ENCODE measurements at places on chromosomes 7 and 10. TPM values are rescaled to one million over a fixed set of nuclear protein-coding genes. Genes with fewer than 3 reads are reported as not detected.

ZNF503 gene
- 3.8 TPM for total RNA-seq

INPP5A gene
- 13.2 TPM for total RNA-seq

MXI1 gene
- 32.8 TPM for total RNA-seq

UCMA gene
- total RNA-seq: not detected

SH2D4B gene
- total RNA-seq: 0.31 TPM

RINT1 gene
- 26.0 TPM for total RNA-seq

BAG3 gene
- total RNA-seq: 3.2 TPM

TRPV5 gene
- total RNA-seq: not detected

- ATAC-seq: no peak
Observed at GRCh38 chr7:112080441-112080840, 125.8 kb downstream of the DOCK4 start.

GRCh38 chr10:7941576-7941975 is 112.9 kb upstream of the GATA3 start:
- ATAC-seq: no peak

GRCh38 chr10:55163388-55163979 is 362.5 kb upstream of the PCDH15 start:
- ATAC-seq: no peak

GRCh38 chr10:110530131-110530831 is 32.6 kb downstream of the DUSP5 start:
- ATAC-seq: peak; percentile 98

GRCh38 chr7:147245274-147245673 is 1128.7 kb downstream of the CNTNAP2 start:
- ATAC-seq: no peak

- ATAC-seq: no peak
Observed at GRCh38 chr10:23146258-23146657, 45.9 kb upstream of the PTF1A start.

GRCh38 chr10:123529146-123529760 is 136.9 kb upstream of the GPR26 start:
- no peak for ATAC-seq

GRCh38 chr7:140672382-140673062 is at the start of gene ADCK2:
ADCK2 (plus strand) TSS chr7:140672945; CDS start chr7:140673331, 386 bp downstream.
- peak; percentile 84 for ATAC-seq

DNA sequence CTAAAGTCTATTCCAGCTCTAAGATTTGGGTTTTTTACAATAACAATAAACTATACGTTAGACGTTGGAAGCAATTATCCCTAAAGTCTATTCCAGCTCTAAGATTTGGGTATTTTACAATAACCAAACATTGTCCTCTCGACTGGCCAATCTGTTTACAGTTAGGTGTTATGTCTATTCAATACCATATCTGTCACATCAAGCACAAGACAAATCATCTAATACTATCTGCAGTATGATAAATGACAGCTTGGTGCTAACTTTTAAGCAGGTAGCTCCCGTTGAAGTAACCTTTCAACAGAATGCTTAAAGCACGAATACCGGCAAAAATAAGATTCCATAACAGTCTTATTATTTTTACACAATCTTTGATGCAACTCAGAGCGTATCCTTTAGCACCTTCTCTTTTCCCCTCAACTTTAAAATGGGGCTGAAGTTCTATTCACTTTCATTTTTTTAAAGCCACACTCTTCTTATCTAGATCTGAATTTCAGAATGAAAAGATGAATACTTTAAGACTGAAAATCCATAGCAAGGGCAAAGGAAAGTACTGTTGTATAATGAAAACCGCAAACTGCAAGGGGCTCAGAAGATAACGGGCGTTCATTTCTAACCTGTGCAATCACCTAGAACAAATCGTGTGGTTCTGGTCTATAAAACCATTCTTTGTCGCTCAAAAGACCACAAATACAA is 925 bp downstream of the H2AZ2 start:
- no peak for ATAC-seq

GRCh38 chr7:33720870-33721269 is 184.5 kb upstream of the BMPER start:
- ATAC-seq: no peak

GRCh38 chr10:88330174-88330573 is 252.9 kb downstream of the RNLS start:
- ATAC-seq: no peak

GRCh38 chr7:112201411-112201810 is 4.8 kb downstream of the DOCK4 start:
- ATAC-seq: peak; percentile 32

DNA sequence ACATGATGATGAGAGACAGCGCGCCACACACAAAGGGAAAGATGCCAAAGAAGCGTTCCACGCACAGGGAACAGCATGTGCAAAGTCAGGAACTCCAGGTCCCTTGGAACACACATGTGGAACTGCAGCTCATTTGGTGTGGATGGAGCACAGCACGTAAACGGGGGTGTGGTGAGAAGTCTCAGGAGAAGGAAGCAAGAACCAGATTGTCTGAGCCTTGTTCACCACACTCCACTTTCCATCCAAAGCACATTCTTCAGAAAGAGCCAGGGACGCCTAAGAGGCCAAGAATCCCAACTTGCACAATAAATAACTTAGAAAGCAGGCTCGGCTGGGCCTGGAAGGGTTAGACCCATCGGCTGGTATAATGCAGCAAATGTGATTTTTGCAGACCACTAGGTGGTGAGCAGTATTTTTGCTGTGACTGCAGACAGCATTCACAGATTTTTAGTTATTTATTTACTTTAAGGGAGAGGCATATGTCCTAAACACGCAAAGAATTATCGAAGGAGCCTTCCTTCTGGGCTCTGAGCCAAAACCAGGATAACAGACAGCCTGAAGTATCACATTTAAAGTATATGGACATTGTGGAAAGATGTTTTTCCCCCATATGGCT is 27.9 kb upstream of the ASCC1 start:
- peak; percentile 73 for ATAC-seq

GRCh38 chr7:147423875-147424274 is 1166.7 kb upstream of the C7orf33 start:
- no peak for ATAC-seq

DNA sequence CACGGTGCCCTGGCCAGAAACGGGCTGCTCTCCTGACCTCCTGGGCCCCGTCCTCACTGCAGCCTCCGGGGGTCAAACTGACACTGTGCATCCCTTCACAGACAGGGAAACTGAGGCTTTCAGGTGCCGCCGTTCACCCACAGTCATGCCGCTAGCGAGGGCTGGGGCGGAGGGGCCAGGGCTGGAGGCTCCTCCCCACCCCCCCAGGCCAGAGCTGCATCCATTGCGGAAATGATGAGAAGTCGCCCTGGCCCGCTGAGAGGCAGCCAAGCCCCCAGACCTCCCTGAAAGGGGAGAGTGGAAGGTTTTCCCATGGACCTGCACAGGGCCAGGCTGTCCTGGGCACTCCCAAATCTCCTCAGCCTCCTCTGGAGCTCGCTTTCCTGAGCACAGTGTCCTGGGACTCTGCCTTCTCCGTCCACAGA is 16.5 kb upstream of the INPP5A start:
- no peak for ATAC-seq

DNA sequence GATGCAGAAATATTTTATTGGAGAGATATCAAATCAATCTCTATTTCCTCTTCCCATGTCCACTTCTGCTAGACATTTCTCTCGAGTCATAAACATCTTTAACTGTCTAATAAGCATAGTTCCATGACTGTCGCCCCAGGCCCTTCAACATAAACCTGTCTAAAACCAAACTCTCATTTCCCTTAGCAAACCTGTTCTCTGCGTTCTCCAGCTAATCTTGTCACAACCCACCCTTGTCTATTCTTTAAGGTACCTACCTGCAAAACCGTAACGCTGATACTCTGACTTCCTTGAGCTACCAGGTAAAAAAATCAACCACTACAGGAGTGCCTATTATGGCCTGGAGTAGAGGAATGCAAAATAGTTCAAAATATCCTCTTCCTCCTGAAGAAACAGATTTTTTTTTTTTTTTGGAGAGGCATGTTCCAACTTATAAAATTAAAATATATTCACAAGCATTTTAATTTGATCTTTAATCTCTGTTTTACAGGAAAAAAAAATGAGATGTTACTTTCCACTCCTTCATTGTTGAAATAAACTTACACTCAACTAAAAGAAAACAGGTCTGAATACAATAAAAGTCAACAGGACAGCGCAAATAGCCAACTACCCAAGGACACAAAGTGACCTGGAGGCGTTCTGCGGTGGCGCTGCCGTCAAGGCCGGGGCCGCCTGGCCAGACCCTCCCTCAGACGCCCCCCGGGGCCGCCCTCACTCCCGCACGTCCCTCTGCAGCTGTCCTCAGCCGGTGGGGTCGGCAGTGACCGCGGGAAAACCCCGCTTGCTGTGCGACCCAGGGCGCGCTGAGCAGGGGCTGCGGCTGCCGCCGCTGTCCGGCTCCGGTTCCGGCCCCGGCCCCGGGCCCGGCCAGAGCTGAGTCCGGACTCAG is 765 bp downstream of the SLC25A40 start:
- ATAC-seq: no peak

DNA sequence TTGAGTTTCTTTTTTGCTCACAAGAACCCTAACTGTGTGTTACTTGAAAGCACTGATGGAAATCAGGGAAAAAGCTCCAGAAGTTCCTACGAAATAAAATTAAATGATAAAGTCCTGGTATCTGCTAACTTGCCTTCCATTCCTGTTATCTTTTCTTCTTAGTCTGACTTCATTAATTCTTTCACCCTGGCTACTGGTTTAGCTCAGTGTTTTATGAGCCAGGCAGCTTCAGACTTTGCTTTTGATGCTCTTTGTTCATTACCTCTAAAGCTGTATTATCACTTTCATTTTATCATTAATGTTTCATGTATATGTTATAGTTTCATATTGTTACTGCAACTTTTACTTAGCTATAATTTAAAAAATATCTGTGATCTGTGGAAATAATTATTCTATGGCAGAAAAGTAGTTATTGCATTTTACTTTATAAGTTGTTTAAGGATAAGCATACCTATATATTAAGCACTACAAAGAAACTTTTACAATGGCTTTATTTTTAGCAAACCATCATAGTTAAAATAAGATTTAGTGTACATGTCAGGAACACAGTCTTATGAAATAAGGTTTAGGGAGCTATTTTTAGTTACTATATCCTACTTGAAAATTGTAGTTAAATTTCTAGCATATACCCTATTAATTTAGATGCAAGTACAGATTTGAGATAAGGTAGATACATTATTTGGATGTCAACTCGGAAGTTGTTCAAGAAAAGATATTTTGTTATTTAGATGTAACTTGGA is 19.3 kb downstream of the PTEN start:
- no peak for ATAC-seq

- ATAC-seq: no peak
Observed at GRCh38 chr7:386385-386784, 96.4 kb downstream of the FOXL3 start.

GRCh38 chr7:46115410-46115809 is 194.3 kb upstream of the IGFBP3 start:
- no peak for ATAC-seq

GRCh38 chr7:81926154-81926553 is 156.3 kb upstream of the HGF start:
- ATAC-seq: no peak
